ENCODE measurements at places on chromosomes 13 and 19.

DNA sequence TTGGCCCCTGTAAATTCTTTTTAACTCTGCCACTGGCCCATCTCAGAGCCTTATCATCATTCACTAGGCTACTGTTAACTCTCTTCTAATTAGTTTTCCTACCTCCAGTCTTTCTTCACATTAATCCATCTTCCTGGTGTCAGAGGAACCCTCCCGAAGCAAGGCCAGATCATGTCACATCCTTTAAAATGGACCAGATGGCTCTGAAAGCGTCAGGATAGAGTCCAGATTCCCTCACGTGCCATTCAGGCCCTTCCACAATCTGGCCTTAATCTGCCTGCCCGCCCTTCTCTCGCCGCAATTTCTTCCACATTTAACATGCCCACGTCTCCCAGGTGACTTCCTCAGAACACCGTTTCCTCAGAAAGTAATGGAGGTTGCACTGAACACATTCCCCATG, 86.5 kb downstream of the RFC3 start:
- no peak for DNase-seq

- no peak for DNase-seq
Measured at GRCh38 chr13:98783856-98784478, 31.5 kb upstream of the SLC15A1 start.

DNA sequence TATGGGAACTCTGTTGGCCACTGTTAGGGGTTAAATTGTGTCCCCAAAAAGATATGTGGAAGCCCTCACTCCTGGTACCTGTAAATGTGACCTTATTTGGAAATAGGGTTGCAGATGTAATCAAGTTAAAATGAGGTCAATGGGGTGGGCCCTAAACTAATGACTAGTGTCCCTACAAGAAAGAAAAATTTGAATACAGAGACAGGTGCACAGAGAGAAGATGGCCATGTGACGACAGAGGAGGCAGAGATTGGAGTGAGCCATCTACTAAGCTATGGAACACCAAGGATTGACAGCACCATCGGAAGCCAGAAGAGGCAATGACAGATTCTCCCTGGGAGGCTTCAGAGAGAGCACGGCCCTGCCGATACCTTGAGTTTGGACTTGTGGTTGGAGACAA, 16.5 kb downstream of the POU2F2 start:
- no peak for DNase-seq

DNA sequence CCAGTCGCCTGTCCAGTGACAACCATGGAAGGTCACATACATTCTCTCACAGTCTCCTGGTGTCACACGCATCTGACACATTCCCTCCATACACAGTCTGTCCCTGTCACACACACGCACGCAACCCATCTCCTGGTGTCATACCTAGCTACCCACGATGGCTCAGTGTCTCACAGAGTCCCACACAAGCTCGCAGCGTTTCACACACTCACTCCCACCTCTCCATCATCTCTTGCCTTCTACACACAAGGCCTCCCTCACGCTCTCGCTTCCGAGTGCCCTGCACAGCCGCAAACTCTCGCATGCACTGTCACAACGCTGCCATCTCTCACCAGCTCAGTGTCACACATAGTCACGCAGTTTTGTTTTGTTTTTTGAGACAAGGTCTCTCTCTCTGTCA, 1.2 kb upstream of the GNG8 start:
- DNase-seq = no peak

GRCh38 chr13:73720216-73720840, 413.9 kb downstream of the KLF12 start:
- DNase-seq = no peak
